Tongue (tissue), 3 donors: ENCODE measurements at places on chromosomes 1 and 21. TPM values are rescaled to one million over a fixed set of nuclear protein-coding genes. Genes with fewer than 3 reads are reported as not detected.

DNA sequence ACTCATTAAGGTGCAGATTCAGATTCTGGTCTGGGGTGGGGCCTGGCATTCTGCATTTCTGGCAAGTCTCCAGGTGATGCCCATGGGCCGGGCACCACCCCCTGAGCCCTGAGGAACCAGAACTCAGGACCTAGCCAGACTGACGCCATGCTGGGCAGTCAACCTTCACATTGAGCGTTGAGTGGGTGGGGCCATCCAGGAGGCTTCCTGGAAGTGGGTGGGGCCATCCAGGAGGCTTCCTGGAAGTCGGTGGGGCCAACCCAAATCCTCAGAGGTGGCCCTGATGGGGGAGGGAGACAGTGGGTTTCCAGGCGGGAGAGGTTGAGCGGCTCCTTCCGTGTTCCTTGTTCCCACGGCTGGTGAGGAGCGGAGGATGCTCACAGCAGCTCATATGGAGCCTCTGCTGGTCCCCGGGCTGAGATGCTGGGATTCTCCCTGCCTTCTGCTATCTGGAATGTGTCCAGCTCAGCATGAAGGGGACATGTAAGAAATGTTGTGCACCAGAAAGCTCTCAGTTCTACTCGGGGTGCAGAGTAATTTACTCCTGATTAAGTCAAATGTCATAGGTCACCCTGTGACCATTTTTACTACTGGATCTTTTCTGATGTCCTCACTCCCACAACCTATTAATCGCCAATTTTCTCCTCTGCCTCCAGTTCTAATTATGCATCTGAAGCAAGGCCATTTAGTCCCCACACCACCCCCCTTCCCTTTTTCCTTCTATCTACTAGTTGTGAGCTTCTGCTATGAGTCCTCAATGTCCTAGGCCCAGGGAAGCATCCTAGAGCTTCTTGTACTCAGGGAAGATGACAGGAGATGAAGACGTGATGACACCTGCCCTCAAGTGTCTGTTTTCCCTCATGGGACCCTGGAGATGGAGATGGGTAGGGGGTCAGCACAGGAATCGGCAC is 435.4 kb downstream of the PTPRU start:
- DNase-seq, result no peak

GRCh38 chr21:44874497-44875315 is 1.2 kb upstream of the PTTG1IP start:
- peak; percentile 40 for DNase-seq

DNA sequence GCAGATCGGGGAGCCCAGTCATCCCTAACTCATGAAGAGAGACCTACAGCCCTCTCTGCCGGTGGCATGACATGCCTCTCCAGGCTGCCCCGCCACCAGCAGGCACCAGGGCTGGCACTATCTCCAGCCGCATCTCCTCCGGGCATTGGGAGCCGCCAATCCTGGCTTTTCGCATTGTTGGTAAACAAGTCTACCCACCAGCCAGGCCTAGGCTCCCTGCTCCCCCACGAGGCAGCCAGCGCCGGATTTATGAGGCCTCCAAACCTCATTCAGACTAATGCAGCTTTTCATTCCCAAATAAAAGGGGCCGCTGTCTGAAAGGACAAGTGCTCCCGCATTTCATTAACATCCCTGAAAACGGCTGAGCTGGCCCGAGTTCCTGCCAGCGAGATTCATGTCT is 3.4 kb upstream of the GRIK3 start:
- DNase-seq, result no peak

GRCh38 chr21:25807191-25807590 is 72.4 kb downstream of the GABPA start:
- DNase-seq, result no peak

DNA sequence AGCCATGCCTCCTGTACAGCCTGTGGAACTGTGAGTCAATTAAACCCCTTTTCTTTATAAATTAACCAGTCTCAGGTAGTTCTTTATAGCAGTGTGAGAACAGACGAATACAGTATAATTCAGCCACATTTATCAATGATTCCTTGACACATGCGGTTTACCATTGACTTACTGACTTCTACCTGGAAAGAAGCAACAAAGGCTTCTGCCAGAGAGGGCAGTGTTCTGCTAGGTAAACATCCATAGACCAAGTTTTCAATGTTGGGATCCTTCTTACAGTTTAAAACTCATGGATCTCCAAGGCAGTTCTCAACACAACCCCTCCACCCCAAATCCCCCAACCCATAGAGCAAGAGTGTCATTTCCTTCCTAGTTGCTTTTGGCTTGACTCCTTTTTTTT is 150.6 kb downstream of the ZNF648 start:
- no peak for DNase-seq

- DNase-seq, result no peak
Observed at GRCh38 chr1:20496241-20496661, 10.2 kb upstream of the CAMK2N1 start.

The BNIPL gene
- total RNA-seq, result 43.3 TPM

The TTC4 gene
- 42.4 TPM for total RNA-seq

The RIPPLY3 gene
- total RNA-seq, result 0.72 TPM

The PYHIN1 gene
- 0.21 TPM for total RNA-seq

The IRF6 gene
- 19.4 TPM for total RNA-seq

The GRIK3 gene
- total RNA-seq, result 3.2 TPM
